SK-N-SH (cell line): ENCODE measurements at places on chromosomes 2 and 18.

- H3K27me3 ChIP-seq = no peaks in the 10 kb centered on the region
- no peak overlapping the region for H3K27ac ChIP-seq
- no peak overlapping the region for H3K4me3 ChIP-seq
- no peak for DNase-seq
Observed at GRCh38 chr2:13009027-13009642, 292.4 kb downstream of the TRIB2 start.

- no peak for DNase-seq
- no peak overlapping the region for H3K4me3 ChIP-seq
- peaks cover 40% of the 10 kb centered on the region for H3K4me1 ChIP-seq
- no peak overlapping the region; the same call in 1 of the 2 replicates for H3K27ac ChIP-seq
- H3K27me3 ChIP-seq = no peaks in the 10 kb centered on the region
Observed at GRCh38 chr2:240564561-240565332, 3.5 kb upstream of the RNPEPL1 start.

- no peaks in the 10 kb centered on the region for H3K27me3 ChIP-seq
- DNase-seq = peak; percentile 44
- peak overlapping the region; percentile 99 for H3K4me3 ChIP-seq
- H3K27ac ChIP-seq = peak overlapping the region; percentile 77
- peaks cover 54% of the 10 kb centered on the region for H3K36me3 ChIP-seq
Observed at GRCh38 chr2:27370816-27371620, 602 bp downstream of the SNX17 start.

DNA sequence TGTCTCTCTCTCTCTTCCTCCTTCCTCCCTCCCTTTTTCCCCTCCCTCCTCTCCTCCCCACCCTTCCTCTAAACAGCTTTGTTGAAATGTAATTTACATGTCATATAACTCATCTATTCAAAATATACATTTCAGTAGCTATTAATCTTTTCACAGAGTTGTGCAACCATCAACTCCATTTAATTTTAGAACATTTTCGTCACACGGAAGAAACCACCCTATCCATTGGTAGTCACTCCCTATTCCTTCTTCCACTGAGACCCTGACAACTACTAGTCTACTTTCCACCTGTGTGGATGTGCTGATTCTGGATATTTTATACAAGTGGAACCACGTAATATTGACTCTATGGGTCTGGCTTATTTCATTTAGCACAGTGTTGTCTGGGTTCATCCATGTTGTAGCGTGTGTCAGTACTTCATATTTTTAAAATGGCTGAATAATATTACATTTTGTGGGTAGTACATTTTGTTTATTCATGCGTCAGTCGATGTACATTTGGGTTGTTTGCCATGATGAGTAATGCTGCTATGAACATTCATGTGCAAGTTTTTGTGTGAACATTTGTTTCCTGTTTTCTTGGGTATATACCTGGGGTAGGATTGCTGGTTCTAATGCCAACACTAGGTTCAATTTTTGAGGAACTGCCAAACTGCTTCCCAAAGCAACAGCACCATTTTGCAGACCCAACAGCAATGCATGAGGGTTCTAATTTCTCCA is 100.1 kb upstream of the GCFC2 start:
- H3K27me3 ChIP-seq = no peaks in the 10 kb centered on the region
- no peaks in the 10 kb centered on the region for H3K36me3 ChIP-seq
- no peak overlapping the region for H3K4me3 ChIP-seq
- DNase-seq = no peak

DNA sequence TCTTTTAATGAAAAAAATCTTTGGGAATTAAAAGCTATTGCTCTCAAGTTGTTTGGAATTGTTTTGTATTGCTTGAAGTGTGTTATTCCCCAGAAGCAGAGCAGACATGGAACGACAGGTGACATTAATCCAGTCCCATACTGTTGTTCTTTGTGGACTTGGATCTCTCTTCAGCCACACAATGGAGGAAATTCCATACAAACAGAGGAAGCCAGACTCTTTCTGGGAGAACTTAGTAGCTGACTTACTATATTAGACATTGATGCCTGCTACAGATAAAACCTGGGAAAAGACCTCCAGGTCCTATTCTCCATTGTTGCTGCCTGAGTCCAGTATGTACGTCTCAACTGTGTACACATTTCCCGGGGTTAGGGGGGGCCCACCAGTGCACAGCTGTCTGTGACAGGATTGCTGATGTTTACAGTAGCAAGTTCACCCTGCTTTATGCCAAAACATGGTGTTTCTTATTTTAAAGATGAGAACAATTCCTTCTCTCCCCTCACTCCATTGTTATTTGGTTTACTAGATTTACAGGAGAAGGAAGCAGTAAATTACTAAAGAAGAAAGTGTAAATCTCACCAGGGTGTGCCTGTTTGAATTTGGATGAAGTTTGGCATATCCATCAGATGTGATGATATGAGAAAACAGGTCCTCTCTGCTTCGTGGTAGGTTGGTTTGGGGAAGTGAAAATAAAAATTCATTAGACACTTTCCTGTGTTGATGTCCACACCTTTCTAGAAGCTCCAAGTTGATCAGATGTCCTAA is 142.4 kb upstream of the RBBP8 start:
- no peaks in the 10 kb centered on the region for H3K36me3 ChIP-seq
- no peaks in the 10 kb centered on the region for H3K4me1 ChIP-seq
- DNase-seq = no peak
- peaks cover 28% of the 10 kb centered on the region for H3K27me3 ChIP-seq
- no peak overlapping the region for H3K27ac ChIP-seq
- H3K4me3 ChIP-seq = no peak overlapping the region

DNA sequence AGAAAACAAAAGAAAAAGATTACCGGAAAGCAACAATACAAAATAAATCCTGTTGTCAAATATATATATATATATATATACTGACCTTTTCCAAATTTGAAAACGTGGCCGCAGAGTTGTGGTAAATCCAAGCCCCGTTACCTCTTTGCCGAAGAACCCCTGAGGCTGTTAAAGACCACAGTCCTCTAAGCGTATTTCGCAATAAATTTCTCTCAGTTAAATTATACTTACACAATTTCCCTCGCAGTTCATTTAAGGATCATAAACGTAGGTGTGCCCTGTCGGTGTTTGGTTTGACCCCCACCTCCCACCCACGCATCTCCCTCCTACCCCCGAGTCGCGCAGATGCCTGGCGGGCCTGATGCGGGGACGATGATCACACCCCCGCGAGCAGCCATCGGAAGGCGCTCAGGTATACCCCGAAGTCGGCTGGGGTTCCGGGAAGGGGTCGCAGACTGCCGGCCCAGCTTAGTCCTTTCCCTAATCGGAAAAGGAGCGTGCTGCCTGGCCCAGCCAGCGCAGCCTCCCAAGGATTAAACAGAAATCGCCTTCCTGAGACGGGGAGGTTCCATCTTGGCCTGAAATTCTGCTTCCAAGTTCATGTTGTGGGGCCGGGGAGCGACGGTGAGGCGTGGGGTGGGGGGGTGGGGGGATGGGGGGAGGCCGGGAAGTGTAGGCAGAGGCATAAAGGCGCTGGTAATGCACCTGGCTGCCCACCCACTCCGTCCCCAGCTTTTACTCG is 2.9 kb upstream of the MEIS1 start:
- no peak overlapping the region for H3K4me3 ChIP-seq
- H3K27me3 ChIP-seq = no peaks in the 10 kb centered on the region
- no peaks in the 10 kb centered on the region for H3K36me3 ChIP-seq
- no peak overlapping the region for H3K27ac ChIP-seq
- H3K4me1 ChIP-seq = no peaks in the 10 kb centered on the region

- H3K27me3 ChIP-seq = no peaks in the 10 kb centered on the region
- peaks cover 12% of the 10 kb centered on the region; the same call in 1 of the 2 replicates for H3K4me1 ChIP-seq
- peak overlapping the region; percentile 43 for H3K27ac ChIP-seq
- H3K4me3 ChIP-seq = no peak overlapping the region
- DNase-seq = no peak
Observed at GRCh38 chr2:69118609-69119008, 105.6 kb downstream of the ANTXR1 start.
